ENCODE measurements at places on chromosomes 5 and 9.

GRCh38 chr5:150672237-150672883 is 11.3 kb downstream of the MYOZ3 start:
- DNase-seq, result no peak

DNA sequence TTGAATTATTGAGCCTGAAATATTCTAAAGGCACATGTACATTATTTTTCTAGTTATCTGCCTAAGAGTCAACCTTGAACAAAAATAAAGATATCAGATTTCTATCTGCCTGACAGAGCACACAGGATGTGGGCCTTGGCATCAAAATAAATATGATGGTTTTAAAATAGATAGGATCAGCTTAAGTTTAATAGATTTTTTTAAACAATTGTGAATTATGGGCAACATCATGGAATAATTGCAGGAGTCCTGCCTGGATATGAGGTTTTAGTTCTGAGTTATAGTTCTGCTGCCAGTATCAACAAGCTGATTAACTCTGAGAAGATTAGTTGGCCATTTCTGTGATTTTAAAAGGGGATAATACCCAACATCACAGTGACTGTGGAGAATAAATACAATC is 107.0 kb upstream of the PCA3 start:
- no peak for DNase-seq

- DNase-seq, result peak; percentile 38
These were observed 43.0 kb upstream of the SHB start for GRCh38 chr9:38112049-38112448.

- DNase-seq, result no peak
These were observed 24.9 kb downstream of the SNX24 start for GRCh38 chr5:122870219-122870856.

DNA sequence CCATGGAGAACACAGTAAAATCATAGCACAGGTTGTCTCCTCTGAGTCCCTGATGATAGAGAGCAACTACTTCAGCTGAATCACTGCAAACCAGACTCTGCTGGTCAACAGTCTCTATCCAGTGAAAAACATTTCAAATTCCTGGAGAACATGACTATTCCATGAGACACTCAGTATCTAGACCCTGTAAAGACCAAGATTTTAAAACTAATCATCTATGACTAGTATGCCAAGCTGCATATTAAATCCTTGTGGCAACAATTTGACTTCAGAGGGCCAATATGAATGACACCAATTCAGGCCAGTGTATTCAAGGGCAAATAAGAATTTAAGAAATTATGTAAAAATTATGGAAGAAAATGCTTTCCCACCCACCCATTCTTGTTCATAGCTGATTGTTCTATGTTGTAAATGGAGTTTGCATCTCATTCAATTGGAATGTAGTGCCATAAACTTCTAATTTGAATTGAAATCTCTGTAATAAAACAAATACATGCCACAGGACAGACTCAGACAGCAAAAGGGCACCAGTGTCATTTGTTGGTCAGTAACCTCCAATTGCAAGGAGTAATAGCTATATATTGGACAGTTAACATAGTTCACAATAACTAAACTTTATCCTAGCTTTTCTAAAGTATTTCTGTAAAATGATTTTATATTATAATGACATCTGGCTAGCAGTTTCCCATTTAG is 80.1 kb upstream of the LPAR1 start:
- DNase-seq, result no peak

DNA sequence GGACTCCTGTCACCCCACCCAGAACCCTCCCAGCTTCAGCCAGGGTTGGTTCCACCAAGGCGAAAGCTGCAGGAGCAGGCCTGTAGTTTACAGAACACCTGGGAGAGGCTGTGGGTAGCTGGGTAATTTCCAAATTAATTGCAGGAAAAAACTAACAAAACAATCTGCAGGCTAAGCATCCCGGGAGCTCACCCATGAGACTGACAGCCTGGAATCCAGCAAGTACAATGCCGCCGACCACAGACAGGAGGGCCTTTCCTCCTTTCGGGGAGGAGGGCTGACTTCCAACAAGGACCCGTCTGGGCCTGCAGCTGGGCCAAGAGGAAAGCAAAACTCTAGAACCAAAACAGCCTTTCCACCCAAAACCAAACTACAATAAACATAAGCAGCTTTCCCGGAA is 10.3 kb downstream of the FOXE1 start:
- no peak for DNase-seq

GRCh38 chr9:136309101-136309801 is 5.4 kb upstream of the CCDC187 start:
- peak; percentile 94 for DNase-seq

DNA sequence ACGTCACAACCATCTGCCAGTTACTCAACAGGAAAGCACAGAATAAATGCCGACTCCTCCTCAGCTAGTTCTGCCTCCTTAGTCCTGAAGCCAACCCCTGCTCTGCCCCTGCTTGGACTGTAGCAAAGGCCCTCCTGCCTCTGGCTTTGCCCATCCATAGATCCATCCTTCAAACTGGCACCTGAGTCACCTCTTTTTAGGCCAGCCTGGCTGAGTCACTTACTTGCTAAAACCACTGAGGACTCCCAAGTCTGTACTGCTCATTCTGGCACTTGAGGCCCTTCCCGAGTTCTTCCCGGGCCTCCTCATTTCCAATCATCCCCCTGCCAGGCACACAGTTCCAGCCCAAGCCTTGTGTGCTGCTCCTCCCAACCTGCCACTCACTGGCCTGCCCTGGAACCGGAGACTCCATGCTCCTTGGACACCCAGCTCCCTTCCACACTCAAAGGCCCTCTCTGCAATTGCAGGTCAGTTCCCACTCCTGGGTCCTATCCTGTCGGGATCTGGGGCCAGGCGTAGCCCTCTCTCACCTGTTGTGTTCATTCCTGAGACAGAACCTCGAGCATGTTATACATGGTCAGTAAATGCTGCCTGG is 220.1 kb downstream of the DAB2IP start:
- no peak for DNase-seq

DNA sequence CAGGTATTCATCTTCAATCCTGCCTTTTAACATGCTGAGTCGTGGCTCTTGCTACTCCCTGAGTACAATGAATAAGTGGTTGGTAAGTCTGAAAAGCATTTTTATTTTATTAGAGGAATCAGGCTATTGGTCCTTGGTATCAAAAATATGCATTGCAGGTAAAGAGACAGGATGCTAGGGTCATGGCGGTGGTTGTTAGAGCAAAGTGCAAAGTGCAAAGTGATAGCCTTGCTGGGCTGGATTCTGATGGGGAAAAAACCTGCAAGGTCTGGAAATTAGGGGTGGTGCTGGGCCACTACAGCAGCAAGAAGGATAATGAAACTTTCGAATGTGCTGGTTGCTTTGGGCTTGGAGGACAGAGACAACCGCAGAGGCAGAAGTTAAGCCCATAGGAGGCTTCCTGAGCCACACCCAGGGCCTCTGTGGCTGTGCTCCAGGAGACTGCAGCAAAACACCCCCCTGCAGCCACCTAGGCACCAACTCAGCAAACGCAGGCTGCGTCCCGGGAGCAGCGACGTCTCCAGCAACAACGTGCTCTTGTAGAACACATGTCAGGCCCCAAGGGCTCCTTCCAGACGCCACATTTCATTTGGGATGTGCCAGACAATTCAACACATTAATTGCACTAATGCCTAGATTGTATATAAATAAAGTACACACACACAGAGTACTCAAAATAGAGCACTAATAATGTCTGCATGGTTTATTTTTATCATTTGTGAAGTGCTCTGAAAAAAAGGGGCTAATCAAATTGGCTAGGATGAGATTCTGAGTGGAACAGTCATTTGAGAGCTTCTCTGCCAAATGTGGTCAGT is 149.8 kb upstream of the RAPGEF1 start:
- peak; percentile 67 for DNase-seq

GRCh38 chr9:7094576-7094975 is 336.8 kb downstream of the KDM4C start:
- no peak for DNase-seq

Data from DMS79 treated with DMSO at 0.1 percent for 48 hours (cell line).